ENCODE measurements at places on chromosomes 13 and 19.

GRCh38 chr13:30868799-30869470, 37.1 kb upstream of the MEDAG start:
- no peak for DNase-seq

GRCh38 chr19:5005096-5005495, 36.2 kb downstream of the KDM4B start:
- DNase-seq = no peak

- no peak for DNase-seq
Measured at GRCh38 chr19:2188708-2189385, 25.1 kb downstream of the DOT1L start.

GRCh38 chr19:916645-917322, 349 bp upstream of the KISS1R start:
- DNase-seq = no peak

GRCh38 chr19:18119013-18119716, 21.6 kb downstream of the MAST3 start:
- no peak for DNase-seq

GRCh38 chr13:63396746-63397145, 1981.1 kb upstream of the PCDH20 start:
- no peak for DNase-seq

GRCh38 chr13:113616991-113617749, 32.6 kb downstream of the TFDP1 start:
- DNase-seq = no peak

GRCh38 chr19:11578258-11579142, 1.1 kb upstream of the ACP5 start:
- no peak for DNase-seq

GRCh38 chr13:53921473-53921872, 892.9 kb downstream of the OLFM4 start:
- no peak for DNase-seq

DNA sequence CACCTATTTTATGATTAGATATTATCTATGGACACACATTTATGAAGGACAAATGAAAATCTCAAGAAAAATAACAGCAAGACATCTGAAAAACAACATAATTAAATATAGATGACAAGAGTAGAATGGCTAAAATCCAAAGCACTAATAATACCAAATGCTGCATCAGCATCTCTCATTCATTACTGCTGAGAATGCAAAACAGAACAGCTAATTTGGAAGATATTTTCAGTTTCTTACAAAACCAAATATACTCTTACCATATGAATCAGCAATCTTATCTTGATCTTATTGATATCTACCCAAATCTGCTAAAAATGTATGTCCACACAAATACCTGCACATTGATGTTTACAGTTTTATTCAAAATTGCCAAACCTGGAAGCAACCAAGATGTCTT, 829.1 kb upstream of the MIR17HG start:
- no peak for DNase-seq

DNA sequence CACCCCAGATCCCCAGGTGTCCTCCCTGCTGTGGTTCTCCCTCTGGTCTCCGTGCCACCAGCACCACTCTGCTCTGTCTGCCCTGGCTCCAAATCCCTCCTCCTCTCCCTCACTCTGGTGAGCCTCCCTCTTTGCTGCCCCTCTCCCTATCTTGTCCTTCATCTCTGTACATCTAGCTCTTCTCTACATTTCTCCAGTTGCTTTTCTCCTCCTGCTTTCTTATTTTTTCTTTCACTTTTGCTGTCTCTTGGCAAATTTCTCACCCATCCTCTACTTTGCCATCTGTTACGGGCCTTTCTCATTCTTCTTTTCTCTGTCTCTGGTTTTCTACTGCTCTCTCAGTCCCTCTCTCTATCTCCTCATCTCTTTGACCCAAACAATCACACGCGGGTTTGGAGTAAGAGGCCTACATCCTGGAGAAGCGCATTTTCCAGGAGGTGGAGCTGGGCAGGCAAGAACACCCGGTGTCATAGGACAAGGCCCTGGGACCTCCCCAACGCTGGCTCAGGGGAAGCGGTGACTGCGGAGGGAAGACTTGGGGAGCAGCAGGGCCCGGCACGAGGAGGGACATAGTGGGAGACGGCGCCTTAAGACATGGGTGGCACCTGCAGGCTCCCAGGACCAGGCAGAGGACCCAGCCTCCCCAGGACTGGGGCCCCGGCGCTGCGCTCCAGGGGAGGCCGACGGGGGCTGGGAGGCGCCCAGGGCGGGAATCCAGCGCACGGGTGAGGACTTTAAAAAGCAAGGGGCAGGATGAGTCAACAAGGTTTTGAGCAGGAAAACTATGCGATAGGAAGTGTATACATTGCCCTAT, 9.9 kb downstream of the ZNF611 start:
- no peak for DNase-seq

- no peak for DNase-seq
Measured at GRCh38 chr19:46828484-46828883, 22.2 kb downstream of the AP2S1 start.

GRCh38 chr19:4571305-4571917, 11.9 kb upstream of the SEMA6B start:
- no peak for DNase-seq

DNA sequence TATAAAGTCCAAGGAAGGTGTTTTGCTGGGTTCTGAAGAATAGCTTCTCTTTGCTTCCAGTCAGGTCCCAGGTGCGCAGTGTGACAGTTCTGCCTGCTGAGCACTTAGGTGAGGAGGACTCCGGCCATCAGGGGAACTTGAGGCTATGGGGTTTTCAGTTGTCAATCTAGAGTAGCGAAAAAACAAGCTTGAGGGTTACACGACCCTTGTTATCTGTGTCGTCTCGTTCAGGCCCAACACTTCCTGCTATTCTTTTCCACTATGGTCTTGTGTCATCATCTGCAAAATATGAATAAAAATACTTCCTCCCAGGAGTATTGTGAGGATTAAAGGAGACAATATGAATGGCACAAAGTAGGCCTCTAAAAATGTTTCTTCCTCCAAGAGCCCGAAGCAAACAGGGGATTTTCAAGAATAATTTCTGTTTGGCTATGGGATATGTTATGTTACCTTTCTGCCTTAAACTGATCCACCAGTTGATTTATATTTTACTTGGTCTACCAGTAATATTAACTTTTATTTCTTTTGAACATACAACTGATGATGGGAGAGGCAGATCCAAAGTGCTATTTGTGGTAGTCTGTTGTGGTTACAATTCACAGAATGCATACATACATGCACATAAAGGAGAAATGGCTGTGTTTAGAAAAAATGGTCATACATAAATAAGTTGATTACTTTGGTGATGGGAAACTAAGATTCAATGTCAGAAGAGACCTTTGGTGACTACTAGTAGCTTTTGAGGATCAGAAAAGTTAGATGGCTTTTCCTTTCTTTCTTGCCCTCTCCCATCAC, 40.5 kb upstream of the RCBTB2 start:
- DNase-seq = no peak

DNA sequence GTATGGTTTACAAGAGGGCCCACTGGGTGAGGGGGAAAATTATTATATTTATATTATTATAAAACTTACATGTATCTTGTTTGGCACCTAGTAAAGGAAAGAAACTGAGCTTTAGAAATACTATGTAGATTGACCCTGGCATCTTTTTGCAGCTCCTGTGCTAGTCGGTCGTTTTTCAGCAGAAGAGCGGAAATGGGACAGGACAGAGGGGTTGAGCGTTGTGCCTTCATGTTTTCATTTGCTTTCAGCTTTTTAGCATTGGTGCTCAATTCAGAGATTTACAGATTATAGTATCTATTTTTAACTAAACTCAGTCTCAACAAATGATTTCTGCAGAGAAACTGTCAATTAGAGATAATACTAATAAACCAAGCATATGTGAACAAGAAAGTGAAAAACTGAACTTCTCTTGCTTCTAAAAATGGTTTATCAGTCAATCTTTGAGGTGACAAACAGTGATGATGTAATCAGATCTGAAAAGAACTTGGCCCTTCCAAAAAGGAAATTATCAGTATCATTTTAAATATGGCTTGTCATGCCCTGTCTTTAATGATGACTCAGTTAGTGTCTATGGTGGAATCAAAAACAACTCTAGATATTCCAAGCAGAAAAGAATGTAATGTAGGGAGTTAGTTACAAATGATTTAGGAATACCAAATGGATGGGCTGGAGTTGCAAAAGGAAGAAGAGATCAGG, 56.9 kb upstream of the KCTD4 start:
- DNase-seq = no peak

DNA sequence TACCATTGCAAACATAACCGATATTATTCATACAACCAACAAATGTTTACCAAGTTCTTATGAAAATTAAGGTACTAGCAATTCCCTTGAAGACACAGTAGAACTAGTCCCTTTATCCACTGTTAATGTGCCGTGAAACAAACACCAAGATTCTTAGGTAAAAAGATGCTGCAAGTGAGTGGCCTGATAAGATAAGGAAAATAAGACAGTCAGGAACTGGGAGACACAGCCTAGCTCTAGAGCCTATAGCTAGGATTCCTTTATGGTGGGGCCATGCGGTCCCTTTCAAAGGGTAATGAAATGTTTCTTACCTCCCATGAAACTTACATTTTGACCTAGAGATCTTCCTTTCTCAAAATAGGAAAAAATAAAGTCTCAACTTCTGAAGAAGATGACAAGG, 658.4 kb upstream of the MIR17HG start:
- DNase-seq = no peak

- DNase-seq = no peak
Measured at GRCh38 chr13:113446488-113446854, 6.8 kb downstream of the ADPRHL1 start.

DNA sequence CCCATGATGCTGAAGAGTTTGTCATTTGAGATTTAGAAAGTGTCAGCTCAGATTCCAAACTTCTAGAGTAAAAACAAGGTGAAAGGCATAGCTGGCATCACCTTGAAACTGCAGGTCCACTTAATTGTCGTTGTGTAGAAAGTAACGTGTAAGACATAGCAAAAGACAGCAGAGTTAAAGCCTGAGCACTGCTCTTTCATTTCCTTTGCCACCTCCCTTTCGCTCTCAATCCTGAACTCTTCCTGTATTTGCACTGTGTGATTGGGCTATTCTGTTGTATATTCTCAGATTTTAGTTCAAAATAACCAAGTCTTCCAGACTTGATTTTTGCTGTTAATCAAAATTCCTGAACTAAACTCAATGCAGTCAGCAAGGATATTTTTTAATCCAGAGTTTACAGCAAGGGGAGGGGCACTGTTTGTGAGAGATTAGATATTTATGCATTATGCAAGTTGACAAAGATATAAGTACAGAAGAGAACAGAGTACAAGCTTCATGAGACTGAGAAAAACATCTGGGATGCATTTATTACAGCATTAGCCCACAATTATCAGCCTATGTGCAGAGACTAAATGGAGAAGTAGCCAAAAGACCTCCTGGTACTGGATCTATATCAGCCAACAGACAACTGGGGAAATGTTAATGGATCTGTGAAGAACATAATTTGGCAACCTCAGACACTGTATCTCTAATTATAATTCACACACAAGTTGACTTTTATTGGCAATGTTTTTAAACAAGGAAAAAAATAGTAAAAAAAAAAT, 328.6 kb downstream of the SUCLA2 start:
- DNase-seq = no peak

DNA sequence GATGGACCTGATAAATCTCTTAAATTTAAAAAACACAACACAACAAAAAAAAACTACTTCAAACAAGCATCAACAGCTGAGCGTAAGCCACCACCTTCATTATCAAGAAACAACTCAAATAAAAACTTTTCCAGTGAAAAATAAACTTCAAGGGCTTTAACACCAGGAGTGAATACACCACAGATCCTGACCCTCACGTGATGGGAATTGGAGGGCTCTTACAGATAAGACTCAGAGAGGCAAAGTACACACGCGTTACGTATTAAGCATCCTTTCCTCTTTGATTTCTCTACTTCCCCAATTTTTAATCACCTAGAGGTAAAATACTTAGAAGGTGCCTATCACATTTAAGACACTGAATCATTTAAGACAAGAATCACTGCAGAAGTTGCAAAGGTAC, 573 bp upstream of the STARD13 start:
- no peak for DNase-seq

- no peak for DNase-seq
Measured at GRCh38 chr19:56105090-56105701, 15.9 kb downstream of the ZNF787 start.

DNA sequence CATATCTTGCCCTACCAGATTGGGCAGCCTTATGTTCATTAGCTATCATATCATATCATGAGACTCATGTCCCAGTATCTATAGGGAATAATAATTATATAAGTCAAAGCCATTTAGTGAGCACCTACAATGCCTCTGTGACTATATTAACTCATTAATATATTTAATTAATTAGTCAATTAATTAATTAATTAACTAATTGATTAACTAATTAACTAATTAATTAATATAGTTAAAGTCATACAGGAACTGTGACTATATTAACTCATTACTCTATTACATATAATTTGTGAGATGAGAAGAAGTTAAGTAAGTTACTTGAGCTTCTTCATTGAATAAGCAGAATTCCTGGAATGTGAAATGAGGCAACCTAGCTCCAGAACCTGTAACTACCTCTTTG, 588.3 kb upstream of the SLITRK1 start:
- DNase-seq = no peak

DNA sequence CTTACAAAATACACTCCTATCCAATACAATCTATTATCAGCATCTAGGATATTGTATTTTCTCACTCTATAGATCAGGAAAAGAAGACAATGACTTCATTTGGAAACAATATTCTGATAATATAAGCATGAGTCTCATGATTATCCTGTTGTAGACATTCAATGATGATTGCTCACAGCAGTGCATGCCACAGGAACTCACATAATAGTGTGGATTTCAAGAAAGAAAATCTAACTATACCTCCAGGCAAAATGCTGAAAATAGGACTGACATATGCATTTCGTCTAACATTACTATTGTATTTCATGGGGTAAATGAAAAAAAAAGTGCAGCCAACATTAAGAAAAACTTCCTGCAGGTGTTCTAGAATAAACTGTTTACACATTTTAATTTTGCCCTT, 122.6 kb downstream of the POSTN start:
- no peak for DNase-seq

DNA sequence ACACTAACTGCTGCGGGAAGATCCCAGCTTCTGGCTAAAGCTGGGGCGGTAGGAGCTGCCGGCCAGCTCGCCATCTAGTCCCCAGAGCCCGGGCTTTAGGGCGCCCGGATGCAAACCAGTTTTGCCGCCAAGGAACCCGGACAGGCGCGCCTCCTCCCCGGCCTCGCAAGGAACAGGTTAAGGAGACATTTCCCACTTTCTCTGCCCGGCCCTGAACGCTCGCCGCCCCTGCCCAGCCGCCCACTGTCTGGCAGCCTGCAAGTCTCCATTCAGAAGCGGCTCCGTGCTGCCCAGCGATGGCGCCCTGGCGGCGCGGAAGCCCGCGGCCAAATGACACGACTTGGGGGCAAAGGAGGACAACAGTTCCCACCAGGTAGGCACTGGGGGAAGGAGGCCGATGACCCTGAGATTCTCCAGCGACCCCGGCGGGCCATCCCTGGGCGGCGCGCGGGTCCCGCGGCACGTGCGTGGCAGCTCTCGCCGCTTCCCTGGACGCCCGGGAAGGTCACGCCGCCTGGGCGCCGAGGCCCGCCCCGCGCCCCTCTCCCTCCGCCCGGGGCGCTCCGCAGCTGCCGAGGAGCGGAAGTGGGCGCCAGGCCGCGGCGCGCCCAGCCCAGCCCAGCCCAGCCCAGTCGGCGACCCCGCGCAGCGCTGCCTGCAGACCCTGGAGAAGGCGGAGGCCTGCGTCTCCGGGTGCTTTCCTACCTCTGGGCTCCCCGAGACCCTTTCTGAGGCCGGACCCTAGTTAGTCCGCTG, 42.2 kb upstream of the HNRNPA1L2 start:
- no peak for DNase-seq
